ENCODE measurements at places on chromosomes 3 and 15.

DNA sequence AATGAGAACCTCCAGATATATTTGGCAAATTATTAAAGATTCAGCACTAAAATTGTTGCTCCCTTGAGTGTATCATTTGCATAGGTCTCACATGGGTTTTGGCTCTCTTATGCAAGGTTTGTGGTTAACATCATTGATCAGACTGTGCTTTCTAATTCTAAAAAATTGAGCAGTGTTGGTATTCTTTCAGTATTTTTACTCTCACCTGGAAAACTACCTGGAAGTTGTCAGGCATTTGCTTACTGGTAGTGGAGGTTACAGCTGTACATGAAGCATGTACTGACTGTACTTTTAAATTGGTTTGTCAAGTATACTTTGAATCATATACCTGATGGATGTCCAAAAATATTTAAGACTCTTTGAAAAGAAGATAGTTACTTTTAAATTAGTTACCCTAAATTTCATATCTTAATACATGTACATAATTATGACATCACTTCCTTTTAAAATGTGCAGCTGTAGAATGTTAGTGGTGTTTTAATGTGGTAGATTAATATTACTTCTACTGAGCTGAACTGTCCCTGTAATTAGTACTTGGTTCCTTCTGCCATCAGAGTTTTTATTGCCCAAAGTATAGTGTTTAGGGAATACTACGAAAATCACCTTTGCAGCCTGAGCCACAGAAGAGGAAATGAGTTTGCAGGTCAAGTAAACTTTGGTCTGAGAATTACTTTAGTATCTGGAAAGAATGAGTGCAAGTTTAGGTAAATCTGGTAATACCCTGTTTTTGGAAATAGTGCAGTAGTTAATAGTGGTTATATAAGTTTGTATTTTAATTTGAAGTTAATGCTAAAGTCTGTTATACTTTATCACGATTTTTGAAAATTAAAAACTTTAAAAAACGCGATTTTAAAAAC is 2.8 kb downstream of the CHD2 start:
- DNase-seq, result no peak

DNA sequence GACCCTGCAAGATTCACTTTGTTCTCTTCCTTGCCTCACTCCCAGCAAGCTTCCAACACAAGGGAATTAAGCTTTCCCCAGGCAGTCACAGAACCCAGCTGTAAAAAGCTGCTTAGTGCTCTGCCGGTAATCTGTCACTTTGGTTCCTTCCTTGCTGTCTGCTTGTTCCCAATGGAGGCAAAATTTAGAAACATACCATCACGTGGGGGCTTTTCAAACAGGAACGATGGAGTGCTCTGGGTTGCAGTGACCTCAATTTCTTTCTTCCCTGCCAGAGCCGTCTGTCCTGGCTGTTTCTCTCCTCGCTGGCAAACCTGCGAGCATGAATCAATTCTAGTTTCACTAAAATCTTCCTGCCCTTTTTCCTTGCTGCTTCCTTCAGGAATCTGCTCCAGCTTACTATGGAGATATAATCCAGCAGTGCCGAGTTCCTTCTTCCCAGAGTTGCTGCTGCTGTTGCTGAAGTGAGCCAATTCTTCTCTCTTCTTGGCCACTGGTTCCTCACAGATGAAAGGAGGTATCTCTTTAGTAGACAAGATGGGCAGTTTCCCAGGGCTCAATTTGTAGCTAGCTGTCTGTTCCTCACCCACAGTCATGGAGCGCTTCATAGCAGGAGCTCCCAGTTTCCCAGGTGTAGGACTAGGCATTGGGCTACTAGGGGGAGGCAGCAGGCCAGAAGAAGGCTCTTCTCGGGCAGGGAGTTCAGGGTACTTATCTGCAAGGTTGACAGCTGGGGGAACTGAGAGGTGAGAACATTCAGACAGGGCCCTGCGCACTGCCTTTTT is 88.1 kb downstream of the DHX30 start:
- no peak for DNase-seq

DNA sequence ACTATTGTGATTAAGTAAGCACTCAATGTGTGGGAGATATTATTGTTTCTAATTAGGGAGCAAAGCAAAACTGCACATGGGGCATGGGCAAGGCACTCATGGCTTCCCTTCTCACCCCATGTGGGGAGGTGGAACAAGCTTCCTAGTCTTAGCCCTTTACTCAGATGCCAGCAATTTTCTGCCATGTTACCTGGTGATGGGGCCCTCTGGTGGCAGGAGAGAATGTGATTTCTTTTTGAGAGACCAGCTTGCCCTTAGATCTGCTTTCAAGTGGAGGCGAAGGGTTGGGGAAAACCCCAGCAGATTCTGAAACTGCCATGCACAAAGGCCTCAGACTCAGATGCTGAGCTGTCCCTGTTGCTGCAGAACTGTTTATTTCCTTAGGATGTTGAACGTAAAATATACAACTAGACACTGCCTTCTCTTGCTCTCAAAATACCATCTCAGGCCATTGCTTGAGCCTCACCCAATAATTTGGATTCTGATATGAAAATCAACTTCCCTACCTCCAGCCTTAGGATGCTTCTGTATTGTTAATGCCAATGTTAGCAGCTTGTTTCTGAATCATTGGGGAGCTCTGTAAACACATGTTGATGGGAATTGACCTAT is 130.2 kb upstream of the TPRG1 start:
- DNase-seq, result no peak

DNA sequence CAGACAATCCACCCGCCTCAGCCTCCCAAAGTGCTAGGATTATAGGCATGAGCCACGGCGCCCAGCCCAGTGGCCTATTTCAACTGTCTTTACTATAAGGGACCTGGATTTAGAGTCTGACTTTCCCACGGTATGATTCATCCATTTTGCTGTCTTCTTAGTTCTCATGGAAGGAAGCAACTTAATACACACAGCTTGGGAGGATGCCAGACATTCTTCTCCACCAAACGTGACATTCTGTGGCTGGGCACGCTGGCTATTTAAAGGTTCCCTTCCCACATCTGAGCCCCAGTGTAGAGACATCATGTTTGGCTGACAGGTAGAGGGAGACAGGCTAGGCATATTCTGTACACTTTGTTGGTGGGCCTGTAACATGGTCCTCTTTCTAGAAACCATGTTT is 26.2 kb downstream of the FAM43A start:
- DNase-seq, result no peak

DNA sequence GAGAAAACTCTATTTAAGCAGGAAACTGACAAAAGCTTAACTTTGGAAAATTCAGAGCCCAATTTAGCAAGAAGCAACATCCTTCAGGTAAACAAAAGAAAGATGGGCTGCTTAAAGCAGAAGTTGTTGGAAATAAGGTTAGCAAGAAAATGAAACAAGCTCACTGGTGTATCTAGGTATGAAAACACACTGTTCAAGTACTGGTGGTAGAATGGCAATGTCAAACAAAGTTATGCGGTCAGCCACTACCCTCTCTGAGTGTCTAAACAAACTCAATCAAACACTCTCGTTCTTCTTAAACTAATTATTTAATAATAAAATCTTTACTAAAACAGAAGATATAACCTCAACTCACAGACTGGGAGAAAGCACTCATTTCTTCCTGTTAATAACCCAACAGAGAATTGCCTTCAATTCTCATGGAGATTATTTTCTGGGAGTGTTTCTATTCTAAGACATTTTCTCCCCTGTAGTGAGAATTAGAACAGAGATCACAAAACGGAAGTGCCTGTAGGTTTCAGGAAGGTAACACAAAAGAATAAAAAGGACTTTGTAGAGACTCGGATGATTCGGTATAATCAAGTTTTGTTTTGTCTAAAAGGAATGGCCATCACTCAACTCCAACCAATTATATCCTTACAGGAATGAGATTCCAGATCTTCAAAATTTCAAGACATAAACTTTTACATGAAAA is 28.9 kb downstream of the PRICKLE2 start:
- no peak for DNase-seq

DNA sequence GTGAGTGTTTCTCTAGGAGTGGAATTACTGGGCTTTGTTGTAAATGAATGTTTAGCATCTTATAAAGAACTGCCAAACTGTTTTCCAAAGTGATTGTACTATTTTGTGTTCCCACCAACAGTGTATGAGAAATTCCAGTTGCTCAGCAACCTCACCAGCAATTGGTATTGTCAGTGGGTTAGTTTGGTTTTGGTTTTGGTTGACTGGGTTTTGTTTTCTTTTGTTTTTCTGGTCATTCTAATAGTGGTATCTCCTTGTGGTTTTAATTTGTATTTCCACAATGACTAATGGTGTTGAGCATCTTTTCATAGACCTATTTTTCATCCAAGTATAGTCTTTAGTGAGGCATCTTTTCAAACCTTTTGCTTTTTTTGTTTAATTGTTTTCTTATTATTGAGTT is 27.1 kb downstream of the FILIP1L start:
- no peak for DNase-seq

DNA sequence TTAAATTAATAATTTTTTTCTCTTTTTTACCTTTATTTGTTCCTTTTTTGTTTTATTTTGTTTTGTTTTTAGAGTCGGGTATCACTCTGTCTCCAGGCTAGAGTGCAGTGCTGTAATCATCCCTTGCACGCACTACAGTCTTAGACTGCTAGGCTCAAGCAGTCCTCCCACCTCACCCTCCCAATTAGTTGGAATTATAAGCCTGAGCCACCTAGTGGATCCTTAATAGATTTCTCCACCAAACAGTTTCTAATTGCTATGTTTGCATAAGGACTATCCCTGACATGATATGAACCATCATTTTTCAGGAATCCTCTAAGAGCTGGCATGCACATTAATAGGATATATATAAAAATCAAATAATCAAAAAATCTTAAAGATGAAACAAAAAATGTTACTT is 993.2 kb downstream of the OTOL1 start:
- DNase-seq, result no peak

GRCh38 chr3:2869905-2870304 is 240.3 kb downstream of the IL5RA start:
- no peak for DNase-seq

DNA sequence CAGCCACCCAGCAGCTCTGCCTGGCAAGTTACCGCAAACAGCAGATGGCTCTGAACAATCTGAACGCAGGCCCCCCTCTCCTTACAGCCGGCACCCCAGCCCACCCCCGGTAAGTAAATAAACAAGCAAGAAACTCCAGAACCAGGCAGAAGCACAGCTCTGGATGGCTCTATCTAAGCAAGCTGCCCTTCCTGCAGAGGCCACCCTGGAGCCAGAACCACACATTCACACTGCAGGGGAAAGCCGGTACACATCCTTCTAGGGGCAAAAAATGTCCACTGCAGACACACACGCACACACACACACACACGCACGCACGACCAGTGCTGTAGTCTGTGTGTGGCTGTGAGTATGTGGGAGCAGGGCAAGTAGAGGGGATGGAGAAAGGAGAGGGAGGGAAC is 63.9 kb downstream of the ADCY5 start:
- no peak for DNase-seq

DNA sequence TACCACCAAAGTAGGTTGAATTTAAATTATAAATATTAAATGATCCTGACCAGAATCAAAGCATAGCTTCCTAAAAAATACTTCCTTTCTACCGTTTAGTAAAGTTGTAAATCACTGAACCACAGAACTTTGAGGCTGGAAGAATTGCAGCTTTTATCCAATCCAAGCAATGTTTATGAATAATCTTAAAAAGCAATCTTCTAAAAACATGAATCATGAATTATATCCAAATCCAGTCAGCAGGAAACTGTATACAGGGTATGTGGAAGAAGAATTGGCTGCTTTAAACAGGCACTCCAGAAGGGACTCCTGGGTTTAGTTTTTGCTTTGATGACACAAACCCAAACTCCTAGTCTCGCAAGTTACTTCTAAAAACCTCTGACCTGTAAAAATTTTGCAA is 30.2 kb downstream of the HEG1 start:
- no peak for DNase-seq

DNA sequence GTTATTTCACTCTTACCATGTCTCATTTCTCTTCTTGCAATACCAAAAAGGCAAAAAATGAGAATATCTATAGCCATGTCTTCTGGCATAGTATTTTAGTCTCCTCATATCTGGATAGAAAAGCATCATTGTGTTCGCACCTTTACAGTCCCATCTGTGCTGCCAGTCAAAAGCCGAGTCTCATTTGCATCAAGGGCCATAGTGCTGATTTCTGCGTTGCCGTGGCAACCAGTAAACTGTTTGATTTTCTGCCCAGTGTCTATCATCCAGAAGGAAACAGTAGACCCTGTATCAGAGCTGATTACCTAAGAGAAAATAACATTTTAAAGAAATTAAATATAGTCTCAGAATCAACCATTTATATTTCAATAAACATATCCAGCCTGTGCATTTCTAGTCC is 86.1 kb upstream of the SERPINI2 start:
- DNase-seq, result no peak

DNA sequence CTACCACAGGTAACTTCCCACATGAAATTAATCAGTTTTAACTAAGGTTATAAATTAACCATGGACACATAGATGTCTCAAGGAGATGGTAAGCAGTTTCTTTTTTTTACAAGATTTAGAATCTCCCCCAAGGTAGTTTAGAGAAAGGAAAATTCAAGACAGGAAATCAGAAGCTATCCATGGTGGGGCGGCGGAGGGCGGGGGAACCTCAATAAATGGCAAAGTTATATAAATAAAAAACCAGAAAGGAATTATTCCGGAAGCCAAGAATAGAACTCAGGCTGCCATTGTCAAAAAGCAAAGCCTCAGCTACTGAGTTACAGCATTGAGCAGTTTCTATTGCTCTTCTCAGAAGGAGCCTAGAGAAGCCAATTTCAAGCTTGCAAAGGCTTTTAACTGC is 172.1 kb upstream of the SMAD3 start:
- no peak for DNase-seq

- no peak for DNase-seq
Observed at GRCh38 chr15:32716915-32717425, 834 bp upstream of the GREM1 start.

DNA sequence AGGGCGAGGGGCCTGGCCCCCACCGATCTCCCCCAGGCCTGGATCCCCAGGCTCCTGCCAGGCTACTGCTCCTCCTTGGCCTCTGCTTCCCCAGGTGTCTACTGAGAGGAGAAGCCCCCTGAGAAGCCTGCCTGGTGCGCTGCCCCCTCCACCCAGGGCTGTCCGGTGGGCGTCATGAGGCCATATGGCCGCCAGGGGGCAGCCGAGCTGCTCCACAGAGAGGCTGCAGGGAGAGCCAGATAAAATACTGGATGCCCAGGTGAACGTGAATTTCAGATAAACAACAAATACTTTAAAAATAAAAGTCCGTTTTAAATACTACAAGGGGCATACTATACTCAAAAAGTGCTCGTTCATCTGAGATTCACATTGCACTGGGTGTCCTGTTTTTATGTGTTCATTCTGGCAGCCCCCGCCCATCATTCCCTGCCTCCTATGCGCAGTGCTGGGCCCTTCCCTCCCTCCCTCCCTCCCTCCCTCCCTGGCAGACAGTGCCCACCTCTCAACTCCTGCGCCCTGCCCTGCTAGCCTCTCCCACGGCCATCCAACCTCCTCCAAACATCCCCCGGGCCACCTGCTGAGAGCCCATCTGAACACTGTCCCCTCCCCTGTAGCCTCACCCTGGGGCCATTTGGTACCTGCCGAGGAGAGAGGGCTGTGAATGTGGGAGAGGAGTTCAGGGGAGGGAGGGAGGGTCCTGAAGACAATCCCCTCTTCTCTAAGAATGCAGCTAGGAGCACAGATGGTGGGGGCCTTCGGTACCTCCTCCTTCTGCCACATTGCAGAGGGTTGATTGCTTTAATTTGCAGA is 29.6 kb downstream of the PSTPIP1 start:
- no peak for DNase-seq

GRCh38 chr15:70488002-70488605 is 275.3 kb downstream of the UACA start:
- no peak for DNase-seq

Measured in cerebellar nuclear complex (tissue), 1 donor.